ENCODE measurements at places on chromosomes 5 and 9.

DNA sequence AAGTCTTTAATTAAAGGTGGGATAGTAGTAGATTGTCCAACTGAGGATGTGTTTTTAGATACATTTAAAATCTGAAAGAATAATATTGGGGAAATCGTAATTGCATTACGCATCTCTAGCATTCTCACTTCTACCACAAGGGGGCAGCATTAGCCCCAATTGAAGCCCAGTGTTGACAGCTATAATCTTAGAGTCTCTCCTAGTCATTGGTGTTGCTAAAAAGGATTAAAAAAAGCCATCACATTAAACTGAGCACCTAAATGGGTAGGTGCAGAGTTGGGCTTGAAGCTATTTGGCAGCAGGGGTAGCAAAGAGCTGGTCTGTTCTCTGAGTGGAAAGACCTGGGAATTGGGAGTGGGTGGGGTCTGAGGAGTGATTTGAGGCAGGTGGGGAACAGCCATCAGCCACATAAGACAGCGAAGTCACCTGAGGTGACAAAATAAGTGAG lies 177.2 kb downstream of the OSTF1 start:
- DNase-seq: peak; percentile 35

GRCh38 chr5:145925353-145925752 lies 11.0 kb upstream of the SH3RF2 start:
- no peak for DNase-seq

GRCh38 chr5:132473668-132474067 lies 16.9 kb downstream of the IRF1 start:
- DNase-seq: no peak

- DNase-seq: no peak
Measured at GRCh38 chr9:127955294-127956015, 17.8 kb upstream of the DPM2 start.

DNA sequence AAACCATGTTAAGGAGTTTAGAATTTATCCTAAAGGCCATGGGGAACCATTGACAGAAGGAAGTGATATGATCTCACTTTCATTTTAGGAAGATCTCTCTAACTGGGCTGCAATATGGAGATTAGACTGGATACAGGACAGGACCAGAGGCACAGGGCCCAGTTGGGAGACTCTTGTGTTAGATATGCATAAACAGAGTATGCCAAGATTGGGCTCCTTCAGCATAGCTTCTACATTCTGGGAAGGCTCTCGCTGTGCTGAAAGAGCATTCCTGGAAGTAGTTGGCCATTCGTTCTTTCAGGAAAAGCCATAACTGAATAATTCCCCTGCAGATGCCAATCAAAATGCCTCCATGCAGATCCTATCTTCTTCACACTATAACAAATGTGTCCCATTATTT lies 204.5 kb downstream of the CWC27 start:
- DNase-seq: no peak

DNA sequence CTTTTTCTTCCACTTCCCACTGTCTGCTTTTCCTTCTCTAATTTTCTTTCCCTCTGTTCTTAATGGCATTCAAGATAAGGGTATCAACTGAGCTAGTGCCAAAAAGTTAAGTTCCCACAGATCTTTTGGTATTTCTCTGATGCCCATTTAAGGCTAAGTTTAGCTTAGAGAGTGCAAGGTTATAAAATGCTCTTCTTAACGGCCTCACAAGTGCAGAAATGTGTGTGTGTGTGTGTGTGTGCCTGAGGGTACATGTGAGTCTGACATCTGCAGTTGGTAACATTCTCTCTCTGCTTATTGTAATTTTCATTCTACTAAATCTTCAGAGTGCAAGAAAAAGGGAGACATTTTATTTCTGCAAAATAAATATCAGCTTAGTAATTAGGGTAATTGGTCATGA lies 24.2 kb downstream of the FBN2 start:
- DNase-seq: no peak

DNA sequence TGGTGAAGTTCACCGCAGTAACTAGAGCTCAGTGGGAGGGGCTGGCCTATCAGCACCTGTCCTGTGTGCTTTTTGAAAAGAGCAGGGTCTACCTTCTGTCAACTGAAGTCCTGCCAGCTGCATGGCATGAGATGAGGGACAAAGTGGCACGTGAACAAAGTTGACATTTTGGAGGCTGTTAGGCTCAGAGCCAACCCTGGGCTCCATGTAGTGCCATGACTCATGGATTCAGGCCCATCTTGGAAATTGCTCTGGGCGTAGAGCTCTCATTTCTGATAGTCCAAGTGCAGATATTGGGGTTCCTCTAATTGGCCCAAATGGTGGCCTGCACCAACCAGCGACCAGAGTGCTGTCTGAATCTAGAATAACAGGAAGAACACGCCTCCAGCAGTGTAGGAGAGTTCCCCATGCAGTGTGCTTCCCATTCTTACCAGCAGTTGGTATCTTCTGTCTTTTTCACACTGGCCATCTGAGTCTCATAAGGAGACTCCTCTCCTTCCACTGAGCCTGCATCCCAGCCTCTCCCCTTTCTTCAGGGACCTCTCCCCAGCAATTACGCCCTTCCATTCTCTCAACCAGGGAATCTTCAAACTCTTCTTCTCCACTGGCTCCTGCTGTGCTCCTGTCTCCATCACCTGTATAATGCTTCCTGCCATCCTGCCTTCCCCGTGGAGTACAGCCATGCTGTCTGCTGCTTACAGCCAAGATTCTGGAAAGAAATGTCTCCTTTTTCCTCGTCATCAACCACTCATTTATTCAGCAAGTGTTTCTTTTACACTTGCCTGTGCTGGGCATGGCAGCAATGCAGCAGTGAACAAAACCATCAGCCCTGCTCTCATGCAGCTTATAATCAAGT lies 30.4 kb downstream of the IRF1 start:
- DNase-seq: no peak

DNA sequence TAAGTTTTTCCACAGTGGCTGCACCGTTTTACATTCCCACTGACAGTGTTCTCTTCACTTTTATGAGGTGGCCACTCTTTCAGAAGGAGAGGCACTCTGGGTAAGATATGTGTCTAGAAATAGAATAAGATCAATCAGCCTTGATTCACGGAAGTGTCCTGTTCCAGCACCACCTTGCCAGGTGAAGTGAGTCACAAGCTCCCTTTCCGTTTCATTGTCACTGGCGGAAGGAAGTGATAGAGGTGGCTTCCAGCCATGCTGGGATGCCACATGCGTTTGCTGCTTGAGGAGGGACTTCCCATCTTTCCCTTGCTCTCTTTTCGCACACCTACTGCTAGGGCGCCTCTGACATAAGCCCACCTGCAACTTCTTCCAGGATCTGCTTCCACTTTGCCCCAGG lies 217.1 kb downstream of the PIK3R1 start:
- DNase-seq: no peak

- no peak for DNase-seq
Measured at GRCh38 chr9:9783211-9783610, 829.6 kb downstream of the PTPRD start.

GRCh38 chr9:38285236-38285635 lies 107.3 kb upstream of the ALDH1B1 start:
- DNase-seq: no peak

DNA sequence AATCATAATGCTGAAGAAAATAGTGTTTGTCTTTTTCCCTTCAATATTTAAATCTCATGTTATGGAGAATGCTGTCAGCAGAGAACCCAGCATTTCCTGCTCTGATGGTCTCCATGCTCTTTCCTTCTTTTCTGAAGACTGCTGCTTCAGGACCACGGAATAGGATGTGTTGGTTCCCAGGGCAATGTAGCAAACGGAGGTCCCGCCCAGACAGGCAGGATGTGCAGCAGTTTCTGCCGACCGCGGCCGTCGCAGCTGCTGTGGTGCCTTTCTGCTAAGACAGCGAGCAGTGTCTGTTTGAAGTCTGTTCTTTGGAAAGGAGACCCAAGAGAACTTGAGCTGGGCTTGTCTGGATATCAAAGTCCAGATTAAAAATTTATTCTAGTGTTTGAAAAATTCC lies 654.3 kb downstream of the CCDC171 start:
- no peak for DNase-seq

- DNase-seq: no peak
Measured at GRCh38 chr5:168941901-168942300, 359.0 kb downstream of the SLIT3 start.

GRCh38 chr5:125045646-125046045 lies 299.2 kb upstream of the ZNF608 start:
- DNase-seq: no peak

GRCh38 chr9:71763832-71764231 lies 4.5 kb downstream of the CEMIP2 start:
- DNase-seq: no peak

- DNase-seq: no peak
Measured at GRCh38 chr5:158116965-158117364, 258.0 kb upstream of the CLINT1 start.

GRCh38 chr5:126640866-126641265 lies 40.1 kb downstream of the PHAX start:
- DNase-seq: no peak

DNA sequence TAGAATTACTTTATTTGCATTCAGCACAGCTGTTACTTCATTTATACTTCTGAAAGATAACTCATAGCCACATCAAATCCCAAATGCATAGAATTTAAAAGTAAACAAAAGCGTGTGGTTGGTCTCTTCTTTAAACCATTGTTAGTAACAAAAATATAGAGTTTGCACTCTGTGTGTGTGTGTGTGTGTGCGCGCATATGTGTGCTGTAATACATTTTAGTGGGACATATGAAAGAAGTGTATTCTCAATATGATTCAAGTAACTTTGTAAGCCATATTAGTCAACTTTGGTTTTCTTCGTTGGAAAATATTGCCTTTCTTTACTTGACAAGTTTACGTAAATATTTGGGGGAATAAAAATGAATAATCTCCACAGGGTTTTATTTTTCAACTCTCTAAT lies 106.1 kb upstream of the PRRC1 start:
- DNase-seq: no peak

- DNase-seq: no peak
Measured at GRCh38 chr5:41334221-41334620, 120.9 kb upstream of the C6 start.

DNA sequence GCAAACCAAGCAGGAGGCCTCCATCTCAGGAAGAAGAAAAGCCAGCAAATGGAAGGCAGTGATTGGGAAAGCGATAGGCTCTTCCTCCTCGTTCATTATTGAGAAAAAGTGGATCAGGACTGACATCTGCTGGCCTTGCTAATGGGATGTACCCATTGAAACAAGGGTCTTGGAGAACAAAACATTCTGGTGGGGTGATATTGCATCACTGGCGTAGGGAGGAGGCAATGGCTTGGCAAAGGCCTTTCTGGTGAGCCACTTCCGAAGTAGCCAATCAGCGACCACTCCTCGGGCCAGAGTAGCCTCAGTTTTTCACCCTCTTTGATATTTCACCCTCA lies 86.7 kb upstream of the NFIB start:
- no peak for DNase-seq

- no peak for DNase-seq
Measured at GRCh38 chr9:77417566-77417965, 230.6 kb downstream of the GNA14 start.

GRCh38 chr5:172420235-172420939 lies 33.9 kb downstream of the SH3PXD2B start:
- DNase-seq: no peak

DNA sequence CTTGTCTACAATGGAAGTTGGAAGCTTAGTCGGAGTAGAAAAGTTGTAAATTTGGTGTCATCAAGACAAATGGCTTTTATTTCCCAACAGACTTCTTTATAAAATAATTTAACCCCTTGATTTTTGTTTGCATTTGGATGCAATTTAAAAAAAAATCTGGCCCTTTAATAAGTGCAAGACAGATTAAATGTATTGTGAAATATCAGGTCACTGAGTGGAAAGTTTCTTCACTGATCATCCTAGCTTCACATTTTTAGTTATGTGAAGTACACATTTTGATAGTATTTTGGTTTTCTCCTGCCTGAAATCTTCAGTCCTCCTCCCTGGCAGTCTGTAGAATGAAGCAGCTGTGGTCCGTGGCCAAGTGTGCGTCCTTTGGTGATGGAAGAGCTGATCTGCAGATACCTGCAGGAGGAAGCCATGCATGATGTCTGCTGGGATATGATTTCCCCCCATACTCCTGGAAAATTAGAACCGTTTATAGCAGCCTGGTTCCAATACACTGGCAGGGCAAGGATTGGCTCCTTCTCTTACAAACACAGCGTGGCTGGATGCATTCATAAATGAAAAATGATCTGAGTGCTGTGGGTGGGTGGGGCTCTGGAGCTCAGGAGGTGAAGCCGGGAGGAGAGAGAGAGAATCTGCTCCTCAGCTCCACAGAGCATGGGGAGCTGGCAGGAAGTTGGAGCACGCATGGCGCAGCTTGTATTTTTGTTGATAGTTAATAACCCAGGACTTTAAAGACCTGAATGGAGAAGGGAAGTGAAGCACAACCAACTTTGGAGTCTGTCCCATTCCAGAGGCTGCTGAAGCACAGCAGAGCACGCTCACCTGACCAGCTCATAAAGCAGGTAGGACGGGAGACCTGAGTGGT lies 238.4 kb downstream of the GOLPH3 start:
- peak; percentile 50 for DNase-seq

DNA sequence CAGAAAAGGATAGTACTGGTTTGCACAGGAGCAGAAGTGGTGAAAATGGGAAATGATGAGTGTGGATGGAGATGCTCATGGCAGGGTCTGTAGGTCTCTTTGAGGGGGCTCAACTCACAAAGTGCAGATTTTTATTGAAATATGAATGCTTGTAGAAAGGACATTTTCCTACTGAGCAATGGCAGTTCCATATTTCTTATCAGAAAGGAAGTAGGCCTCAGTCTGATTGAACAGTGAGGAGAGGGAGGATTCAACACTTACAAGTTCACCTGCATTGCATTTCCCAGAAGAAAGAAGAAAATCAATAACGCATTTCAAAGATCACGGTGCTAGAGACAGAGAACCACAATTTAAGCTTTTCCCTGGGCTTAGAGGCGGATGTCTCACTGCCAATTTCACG lies 49.2 kb downstream of the ANXA2R start:
- DNase-seq: no peak

GRCh38 chr9:27181381-27181780 lies 72.4 kb downstream of the TEK start:
- DNase-seq: no peak

DNA sequence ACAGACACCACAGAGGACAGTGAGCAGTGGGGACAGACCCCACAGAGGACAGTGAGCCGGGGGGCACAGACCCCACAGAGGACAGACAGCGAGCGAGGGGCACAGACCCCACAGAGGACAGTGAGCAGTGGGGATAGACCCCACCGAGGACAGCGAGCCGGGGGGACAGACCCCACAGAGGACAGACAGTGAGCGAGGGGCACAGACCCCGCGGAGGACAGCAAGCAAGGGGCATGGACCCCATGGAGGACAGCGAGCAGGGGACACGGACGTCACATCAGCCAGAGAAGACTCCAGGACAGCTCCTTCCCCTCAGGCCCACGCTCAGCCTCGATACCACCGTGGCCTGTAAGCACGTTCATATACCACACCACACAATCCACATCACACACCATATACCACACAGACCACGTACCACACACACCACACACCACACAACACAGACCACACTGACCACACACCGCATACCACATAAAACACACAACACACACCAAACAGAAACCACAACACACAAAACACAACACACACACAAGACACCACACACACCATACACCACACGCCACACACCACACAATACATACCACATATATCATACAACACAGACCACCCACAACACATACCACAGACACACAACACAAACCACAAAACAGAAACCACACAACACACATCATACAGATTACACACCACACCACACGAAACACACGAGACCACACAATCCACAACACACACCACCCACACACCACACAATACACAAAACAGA lies 5.2 kb upstream of the ZDHHC11 start:
- no peak for DNase-seq

GRCh38 chr5:14421851-14422250 lies 159.7 kb upstream of the OTULINL start:
- no peak for DNase-seq

GRCh38 chr5:133839721-133840120 lies 128.7 kb downstream of the C5orf15 start:
- DNase-seq: no peak
